ENCODE measurements at places on chromosomes 16 and 17.

DNA sequence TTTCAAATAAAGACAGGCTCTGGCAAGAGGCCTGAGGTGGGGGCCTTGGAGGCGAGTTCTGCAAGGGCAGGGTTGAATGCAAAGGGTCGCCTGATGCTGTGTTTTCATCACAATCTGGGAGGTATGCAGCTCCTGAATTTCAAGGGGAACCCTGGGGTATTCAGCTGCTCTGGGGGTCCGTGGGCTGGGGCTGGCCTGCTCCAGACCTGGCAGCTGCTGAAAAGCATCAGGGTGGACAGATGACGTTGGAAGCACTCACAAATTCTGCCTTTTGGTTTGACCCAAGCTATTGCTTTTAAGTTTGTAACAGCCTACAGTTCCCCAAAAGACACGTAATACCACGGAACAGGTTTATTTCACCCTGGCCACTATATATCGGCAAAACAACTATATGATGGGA, 1.3 kb downstream of the DNAH17 start:
- no peak for DNase-seq

GRCh38 chr16:89561142-89561883, 831 bp downstream of the RPL13 start:
- no peak for DNase-seq

- DNase-seq, result no peak
These were observed 34.8 kb upstream of the NDRG4 start for GRCh38 chr16:58464916-58465731.

DNA sequence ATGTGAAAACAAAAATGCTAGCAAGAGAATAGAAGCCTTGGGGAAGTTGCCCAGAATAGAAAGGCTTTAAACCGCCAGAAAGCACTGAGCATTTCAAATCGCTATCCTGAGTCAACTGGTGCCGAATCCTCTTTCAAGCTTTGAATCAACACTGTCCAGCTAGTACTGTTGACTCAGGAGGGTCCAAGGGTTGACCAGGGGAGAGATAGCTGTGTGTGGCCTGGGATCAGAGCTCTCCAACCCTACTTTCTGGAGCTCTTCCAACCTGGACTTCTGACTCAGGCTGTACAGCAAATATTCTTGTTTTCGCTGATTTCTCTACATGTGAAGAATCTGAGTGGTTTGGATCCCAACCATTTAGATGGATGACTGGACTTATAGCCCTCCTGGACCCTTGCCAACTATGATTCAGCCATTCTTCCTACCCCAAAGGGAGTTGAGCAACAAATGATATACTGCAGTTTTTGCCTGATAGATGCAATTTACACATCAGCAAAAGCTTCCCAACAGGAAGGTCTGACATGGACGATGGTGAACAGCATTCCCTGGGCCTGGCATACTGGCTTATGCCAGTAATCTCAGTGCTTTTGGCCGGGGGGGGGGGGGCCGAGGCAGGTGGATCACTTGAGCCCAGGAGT, 154.0 kb upstream of the SDK2 start:
- peak; percentile 60 for DNase-seq

- DNase-seq, result no peak
These were observed 128.9 kb upstream of the PMFBP1 start for GRCh38 chr16:72300892-72301291.

- DNase-seq, result no peak
These were observed 47.7 kb downstream of the BEAN1 start for GRCh38 chr16:66474750-66475199.

GRCh38 chr17:77387891-77388290, 247.1 kb downstream of the SEC14L1 start:
- DNase-seq, result no peak

DNA sequence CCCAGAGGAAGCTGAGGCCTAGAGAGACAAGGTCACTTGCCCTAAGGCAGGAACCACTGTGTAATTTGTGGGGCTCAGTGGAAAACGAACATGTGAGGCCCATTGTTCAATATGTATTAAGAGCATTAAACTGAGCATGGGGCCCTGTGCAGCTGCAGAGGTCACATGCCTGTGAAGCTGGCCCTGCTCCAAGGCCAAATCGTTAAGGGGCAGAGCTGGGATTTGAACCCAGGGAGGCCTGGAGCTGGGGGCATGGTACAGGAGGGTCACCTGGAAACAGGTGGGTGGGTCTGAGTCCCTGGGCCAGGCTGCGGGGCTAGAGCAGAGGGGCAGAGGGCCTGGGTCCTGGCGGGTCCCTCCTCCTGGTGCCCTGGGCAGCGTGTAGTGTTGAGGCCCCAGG, 19.7 kb downstream of the C16orf74 start:
- DNase-seq, result no peak

- DNase-seq, result peak; percentile 24
These were observed 25.0 kb downstream of the GABARAPL2 start for GRCh38 chr16:75590920-75591843.

Data from HFF-Myc (cell line).